ENCODE measurements at places on chromosomes 2 and 18. TPM values are rescaled to one million over a fixed set of nuclear protein-coding genes. Genes with fewer than 3 reads are reported as not detected.

Gene STAT1
- total RNA-seq = 107 TPM

Gene CGREF1
- total RNA-seq = not detected

Gene ELAC1
- total RNA-seq = 9.7 TPM

Gene NCKAP1
- 38.8 TPM for total RNA-seq

Gene POTEI
- not detected for total RNA-seq

Gene SLC23A3
- 3.3 TPM for total RNA-seq

Gene ANKRD29
- 50.4 TPM for total RNA-seq

Gene DYSF
- 60.8 TPM for total RNA-seq

Gene NDUFAF7
- total RNA-seq = 7.4 TPM

Gene DAPL1
- total RNA-seq = not detected

Gene LHCGR
- not detected for total RNA-seq

Gene TFPI
- 282 TPM for total RNA-seq

Gene AMER3
- not detected for total RNA-seq

Gene VWA3B
- 5.2 TPM for total RNA-seq

Gene EVX2
- total RNA-seq = not detected

Measured in upper lobe of left lung (tissue), 6 donors.